ENCODE measurements at places on chromosomes 12 and 14.

- no peak for DNase-seq
Observed at GRCh38 chr14:59303216-59303615, 114.7 kb downstream of the DAAM1 start.

- DNase-seq, result no peak
Observed at GRCh38 chr14:72262771-72263170, 330.5 kb downstream of the RGS6 start.

DNA sequence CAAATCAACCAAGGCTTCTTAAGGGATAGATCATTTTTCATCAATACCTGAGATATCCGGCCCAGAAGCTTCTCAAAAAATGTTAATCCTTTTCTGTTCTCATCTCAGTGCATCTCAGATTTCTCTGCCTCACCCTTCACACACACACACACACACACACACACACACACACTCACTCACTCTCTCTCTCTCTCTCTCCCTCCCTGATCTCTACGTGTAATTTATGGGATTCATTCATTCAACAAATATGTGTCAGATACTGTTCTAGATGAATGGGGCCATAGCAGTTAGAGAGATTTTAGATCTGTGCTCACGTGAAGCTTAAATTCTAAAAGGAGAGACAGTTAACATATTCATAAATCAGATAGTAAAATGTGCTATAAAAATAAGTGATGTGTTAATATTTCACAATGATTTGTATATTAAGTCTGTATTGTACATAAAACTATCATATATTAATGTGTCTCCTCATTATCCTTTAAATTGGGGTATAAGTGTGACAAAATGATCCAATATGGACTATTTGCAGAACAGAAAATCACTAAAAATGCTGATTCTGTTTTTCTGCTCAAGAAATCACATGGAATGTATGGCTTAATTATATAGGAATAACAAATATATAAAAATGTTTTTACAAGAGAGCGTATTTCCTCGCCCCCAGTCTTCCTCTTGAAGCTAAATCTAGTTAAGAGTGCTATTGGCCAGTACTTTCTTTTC is 7.3 kb upstream of the FRMD6 start:
- no peak for DNase-seq

GRCh38 chr14:39071096-39071495 is 31.9 kb downstream of the SEC23A start:
- no peak for DNase-seq

DNA sequence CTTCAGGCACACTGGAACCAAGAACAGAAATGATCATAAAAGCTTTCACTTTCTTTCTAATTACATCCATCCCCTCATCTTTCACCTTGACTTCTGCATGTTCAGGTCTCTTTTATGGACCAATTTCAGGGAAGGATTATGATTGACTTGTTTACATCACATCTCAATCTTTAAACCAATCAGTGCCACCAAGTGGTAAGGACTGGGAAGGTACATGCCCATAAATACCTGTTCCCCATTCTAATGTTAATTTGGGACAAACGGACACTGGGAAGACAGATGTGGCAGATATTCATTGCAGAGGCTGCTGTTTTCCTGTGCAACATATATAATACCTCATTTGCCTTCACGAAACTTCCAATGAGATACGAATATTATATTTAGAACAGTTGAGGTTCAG is 978.1 kb downstream of the GALC start:
- DNase-seq, result no peak

GRCh38 chr12:3432176-3432742 is 58.7 kb upstream of the PRMT8 start:
- DNase-seq, result no peak

GRCh38 chr12:81759190-81760051 is at the start of gene PPFIA2:
Gene PPFIA2 (minus strand): TSS chr12:81759350.
- DNase-seq, result peak; percentile 61

DNA sequence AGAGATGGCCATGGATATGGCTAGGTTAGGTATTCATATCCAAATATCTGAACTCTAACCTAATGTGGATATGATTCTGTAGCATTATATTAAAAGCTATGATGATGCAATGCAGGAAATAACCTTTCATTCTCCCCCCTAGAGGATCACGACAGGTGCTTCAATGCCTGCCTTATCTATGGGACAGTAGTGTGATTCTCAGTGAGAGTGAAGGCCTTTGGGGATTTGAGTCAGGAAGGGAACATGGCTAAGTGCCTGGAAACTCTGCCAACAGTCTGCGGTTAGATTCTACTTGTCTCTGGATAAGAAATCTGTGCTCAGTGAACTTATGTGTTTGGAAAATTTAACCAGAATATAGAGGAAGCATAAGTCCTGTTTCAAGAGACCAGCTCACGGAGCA is 81.8 kb downstream of the SLC38A1 start:
- no peak for DNase-seq

DNA sequence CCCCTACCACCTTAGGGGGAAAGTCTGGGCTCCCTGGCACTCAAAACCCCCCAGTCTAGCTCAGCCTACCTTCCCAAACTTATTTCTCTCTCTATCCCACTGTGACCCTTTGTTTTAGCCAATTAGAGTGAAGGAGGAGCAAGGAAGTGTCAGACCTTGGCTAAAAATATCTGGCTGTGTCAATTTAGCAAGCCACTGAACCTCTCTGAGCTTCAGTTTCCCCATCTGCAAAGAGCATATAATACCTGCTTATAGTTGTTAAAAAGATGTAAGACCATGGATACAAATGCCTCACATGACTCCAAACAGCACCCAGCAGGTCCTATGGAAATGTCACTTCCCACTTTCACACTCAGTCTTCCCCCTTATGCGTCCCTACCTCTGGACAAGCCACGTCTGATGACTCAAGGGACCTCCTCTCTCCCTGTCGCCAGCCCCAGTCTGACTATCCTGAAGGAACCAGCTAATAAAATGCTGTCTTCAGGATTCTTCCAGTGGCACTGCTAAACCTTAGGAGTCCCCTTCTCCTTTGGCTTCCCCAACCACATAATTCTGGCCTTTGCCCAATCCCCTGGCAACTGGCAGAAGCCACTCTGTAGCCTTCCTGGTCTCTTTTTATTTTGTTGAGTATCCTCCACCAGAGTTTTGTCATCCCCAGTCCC is 19.3 kb downstream of the FOXN3 start:
- no peak for DNase-seq

GRCh38 chr12:22525426-22525825 is 18.9 kb downstream of the C2CD5 start:
- DNase-seq, result no peak

- DNase-seq, result no peak
Observed at GRCh38 chr12:26277506-26278246, 82.3 kb downstream of the SSPN start.

DNA sequence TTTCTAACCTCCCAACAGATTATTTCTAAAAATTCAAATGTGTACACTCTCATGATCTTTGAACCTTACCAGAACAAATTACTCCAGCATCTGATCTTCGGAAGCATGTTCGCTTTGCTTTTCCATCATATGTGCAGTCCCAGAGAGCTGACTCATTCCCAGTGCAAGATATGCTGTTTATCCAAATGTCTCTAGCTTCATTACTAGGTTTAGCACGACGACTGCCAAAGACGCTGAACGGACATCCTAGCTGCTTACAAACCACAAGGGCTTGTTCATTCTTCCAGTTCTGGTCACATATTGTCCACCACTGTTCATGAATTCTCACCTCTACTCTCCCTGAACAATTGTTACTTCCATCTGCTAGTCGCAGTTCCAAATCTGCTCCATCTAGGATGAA is 40.5 kb downstream of the CD163L1 start:
- no peak for DNase-seq

Measured in NCI-H1105 (cell line).